ENCODE measurements at places on chromosomes 12 and 14.

- no peak for DNase-seq
Observed at GRCh38 chr12:46445551-46446235, 73.1 kb upstream of the SLC38A2 start.

DNA sequence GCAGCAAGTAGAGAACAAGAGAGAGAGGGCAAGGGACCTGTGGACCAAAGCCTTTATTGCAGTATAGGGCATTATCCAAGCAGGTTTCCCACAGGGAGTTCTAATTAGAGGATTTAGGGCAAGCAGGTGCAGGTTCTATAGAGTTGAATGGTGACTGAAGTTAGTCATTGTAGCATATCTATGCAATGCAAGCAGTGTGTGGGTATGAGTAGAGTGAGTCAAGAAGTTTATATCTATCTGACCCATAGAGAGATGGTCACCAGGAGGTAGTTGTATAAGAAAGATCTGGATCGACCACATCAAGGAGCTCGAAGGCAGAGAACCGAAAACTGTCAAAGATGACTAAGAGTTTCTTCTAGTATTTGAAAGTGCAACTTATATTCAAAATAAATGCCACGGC, 167.3 kb downstream of the PLCZ1 start:
- DNase-seq: no peak

DNA sequence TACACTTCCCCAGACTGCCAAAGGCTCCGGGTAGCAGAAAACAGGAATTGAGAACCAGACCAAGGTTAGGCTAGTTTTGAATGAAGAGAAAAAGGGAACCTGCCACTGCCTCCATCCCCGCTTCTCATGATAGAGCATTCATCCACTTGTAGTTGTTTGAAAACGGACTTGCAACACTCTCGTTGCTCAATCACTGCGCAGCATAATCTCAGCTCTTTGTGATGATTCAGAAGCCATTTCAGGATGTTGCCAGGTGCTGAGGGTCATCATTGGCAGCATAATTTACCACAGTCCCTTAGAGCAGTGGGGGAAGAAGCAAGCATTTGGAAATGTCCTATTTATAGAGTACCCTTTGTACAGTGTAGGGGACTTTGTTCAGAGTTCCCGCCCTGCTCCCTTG, 25.6 kb downstream of the KCNK13 start:
- no peak for DNase-seq

DNA sequence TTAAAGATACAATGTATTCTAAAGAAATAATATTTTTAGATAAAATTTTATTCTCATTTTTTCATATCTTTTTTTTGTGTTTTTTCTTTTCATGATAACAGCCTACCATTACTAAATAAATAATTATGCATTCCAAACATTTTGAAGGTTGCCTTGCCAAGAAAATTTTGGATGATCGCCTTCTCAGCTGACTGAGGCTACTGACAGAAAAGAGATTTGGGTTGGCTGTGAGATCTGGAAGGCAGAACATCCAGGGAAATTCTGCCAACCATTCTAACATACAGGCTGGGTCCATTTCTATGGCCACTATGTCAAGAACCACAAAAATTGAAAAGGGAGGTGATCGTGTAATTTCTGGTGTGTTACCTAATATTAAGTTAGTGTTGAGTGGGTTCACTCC, 48.1 kb downstream of the GALNT8 start:
- no peak for DNase-seq

DNA sequence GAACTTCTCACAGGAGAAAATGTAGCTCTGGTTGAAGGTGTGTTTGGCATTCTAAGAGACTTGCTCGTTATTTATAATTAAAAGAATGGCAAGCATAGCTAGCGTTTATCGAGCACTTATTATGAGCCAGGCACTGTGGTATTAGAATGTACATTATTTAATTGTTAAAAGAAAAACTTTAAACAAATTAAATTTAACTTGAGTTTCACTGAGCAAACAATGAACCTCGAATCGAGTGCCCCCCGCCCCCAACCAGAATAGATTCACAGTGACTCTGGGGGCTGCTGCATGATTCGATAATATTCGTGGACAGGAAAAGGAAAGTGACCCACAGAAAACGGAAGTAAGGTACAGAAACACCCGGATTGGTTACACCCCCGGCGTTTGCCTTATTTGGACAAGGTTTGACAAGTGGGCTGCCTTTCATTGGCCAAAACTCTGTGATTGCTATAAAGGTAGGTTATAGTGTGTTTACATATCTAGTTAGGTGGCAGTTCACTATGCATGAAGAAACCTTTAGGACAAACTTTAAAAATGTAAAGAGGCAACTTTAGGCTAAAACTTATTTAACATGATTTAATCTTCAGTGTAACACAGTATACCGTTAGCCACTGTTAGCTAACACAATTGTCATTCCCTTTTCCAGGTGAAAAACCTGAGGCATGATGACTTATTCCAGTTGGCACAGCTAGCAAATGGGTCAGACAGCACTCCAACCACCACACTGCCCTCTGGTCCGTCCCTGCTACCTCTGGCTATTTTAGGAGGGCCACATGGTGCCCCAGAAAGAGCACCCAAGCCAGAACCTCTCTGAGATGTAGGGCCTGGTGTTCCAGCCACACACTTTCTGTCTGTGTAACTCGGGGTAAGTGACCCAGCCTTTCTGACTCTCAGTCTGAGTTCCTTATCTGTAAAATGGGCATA, 7.1 kb downstream of the SCNN1A start:
- DNase-seq: no peak

DNA sequence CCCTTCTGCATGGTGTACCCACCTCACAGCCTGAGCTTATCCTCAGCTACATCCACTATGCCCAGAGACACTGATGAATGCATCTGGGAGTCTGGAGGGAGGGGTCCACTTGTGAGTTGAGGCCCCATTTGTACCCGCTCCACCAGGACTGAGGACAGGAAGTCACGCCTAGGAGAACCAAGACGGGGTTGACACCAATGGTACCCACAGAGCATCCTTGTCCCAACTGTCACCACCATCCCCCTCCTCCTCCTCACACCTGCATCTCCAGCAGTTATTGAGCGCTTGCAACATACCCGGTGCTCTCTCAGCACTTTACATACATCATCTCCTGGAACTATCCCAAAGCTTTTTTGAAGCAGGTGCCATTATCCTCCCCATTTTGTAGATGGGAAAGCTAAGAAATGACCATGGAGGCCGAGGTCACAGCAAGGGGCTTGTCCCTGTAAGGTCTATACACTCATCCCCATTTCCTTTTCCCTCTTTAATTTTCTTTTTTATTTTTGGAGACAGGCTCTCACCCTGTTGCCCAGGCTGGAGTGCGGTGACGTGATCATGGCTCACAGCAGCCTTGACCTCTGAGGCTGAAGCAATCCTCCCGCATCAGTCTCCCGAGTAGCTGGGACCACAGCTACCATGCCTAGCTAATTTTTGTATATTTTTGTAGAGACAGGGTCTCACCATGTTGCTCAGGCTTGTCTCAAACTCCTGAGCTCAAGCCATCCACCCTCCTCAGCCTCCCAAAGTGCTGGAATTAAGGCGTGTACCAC, 31.7 kb downstream of the DGLUCY start:
- DNase-seq: no peak

DNA sequence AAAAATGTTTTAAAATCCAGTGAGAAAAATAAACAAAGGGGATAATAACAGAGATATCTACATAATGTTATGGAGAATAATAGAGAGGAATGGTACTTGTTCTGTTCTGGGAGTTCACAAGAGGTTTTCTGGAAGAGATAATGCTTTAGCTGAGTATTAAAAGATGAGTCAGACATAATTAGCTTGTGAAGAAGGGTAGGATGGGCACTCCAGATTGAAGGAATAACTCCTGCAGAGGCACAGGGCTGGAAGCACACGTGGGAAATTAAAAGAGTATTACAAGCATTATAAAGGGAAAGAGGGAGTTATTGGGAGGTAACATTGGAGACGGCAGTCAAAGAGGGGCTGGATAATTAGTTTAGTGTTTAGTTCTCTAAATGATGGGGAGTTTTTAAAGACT, 124.9 kb upstream of the BTG1 start:
- DNase-seq: no peak

GRCh38 chr12:4174417-4174816, 99.1 kb upstream of the CCND2 start:
- no peak for DNase-seq

DNA sequence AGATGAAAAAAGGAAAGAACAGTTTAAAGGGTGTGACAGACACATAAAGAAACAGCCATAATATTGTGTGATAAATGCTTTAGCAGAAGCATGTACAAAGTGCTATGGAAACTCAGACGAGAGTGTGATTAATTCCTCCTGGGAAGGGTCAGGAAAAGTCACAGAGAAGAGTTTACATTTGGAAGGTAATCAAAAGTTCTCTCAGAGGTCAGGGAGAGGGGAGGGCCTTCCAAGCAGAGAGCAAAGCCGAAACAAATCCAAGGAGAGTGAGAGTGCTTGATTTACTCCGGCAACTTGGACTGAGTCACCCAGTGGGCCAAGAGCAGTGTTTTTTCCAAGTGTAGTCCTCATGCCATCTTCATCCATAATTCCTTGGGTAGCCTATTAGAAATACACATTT, 108.3 kb downstream of the IGF1 start:
- DNase-seq: no peak

DNA sequence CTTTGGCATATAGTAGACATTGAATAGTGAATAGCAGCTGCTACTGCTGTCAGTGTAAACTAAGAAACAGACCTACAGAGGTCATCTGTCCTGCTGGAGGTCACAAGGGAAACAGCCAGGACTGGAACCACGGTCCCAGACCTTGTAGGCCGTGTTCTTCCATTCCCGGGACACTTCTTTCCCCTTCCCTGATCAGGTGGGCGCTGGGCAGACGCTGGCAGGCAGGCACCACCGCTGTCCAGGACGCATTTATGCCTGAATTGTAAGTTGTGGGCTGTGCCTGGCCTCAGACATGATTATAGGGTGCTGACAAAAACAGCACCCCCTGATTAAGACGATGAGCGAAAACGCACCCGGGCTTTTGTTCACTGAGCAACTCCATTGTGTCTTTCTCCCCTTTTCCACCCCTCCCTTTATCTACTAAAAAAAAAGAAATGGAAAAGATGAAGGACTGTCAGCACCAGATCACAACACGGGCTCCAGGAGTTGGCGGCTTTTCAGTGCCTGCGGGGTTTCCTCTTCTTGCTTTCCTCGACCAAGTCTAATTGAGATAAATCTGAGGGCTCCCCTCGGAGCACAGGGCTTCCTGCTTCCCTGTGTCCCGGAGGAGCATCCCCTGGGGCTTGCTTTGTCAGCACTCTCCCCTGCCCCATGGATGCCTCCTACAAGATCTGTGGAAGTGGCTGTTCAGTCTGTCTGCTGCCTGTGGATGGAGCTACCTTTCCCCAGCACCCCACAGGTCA, 80.6 kb downstream of the TSPAN9 start:
- DNase-seq: no peak

DNA sequence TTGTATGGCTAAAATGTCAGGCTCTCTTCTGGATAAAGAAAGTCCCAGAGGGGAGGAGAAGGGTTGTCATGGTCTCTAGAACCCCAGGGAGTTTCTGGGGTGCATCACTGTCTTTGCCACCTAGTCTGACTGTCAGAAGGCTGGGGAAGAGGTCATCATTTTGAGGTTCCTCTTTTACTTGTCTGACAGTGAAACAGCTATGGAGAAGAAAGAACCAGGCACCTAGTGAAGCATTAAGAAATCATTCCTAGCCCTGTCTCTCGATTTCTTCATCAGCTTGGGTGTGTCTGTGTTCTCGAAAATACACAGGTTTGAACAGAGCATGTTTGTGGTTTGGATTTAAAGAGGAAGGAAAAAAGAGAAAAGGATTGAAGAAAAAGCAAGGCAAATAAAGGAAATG, 158.7 kb upstream of the LRIG3 start:
- no peak for DNase-seq

DNA sequence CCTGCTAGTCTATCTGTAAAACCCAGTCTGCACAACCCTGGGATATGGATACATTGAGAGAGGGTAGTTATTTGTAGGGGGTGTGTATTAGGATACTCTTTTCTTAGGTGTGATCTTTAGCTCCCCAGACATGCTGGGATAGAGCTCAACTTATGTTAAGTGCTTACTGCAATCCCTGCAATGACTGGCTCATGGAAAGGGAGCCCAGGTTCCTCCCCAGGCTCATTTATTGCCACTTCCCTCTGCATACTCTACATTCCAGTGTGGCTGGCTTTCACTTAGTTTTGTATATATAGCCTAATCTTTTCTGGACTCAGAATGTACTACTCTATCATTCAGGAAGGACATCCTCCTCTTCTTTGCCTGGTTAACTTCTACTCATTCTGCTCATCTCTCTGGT, 172.0 kb downstream of the SYT10 start:
- no peak for DNase-seq

DNA sequence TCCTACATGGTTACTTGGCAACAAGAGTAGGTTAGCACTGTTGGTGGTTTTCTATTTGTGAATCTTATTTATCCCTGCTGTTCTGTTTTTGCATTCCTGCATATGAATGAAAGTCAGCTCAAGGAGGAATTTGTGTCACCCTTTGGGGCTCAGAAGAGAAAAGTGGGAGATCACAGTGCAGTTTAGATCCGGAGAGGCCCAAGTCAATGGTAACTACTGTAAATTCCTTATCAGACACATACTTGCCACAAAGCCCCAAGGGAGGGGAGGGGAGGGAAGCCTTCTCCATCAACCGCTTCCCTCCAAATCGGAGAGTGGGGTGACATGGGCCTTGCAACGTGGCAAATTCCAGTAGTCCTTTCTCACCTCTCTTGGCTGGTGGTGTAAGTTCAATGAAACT, 15.0 kb downstream of the GSG1 start:
- no peak for DNase-seq

DNA sequence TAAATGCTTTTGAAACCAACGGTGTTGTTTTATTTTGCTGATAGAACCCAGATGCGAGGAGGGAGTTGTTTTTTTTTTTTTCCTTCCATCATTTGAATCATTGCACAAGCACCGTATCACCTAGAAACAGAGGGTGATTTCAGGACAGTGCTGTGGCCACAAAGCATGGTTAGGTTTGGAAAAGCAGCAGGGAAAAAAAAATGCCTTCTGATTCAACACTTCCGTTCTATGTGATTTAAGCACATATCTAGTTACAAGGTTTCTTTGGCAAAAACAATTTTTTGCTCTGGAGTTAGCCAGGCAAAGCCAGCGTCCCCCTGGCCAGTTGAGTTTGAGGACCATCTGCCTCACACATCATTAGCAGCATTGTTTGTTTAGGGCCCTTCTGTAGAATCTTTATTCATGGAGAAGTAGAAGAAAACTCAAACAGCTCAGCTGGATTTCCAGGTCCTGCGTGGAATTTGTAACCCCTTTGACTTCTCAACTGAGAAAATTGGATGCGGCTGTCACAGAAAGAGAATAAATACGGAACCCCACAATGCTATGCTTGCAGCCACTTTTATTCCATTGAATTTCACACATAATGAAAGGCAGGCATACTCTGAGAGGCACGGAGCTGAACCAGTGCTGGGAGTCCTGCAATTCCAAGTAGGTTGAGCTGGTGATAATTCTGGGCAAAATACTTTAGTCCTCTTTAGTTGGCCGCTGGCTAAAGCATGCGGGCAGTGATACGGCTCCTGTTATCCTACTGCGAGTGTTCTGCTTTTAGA, 17.0 kb upstream of the WNT5B start:
- no peak for DNase-seq

DNA sequence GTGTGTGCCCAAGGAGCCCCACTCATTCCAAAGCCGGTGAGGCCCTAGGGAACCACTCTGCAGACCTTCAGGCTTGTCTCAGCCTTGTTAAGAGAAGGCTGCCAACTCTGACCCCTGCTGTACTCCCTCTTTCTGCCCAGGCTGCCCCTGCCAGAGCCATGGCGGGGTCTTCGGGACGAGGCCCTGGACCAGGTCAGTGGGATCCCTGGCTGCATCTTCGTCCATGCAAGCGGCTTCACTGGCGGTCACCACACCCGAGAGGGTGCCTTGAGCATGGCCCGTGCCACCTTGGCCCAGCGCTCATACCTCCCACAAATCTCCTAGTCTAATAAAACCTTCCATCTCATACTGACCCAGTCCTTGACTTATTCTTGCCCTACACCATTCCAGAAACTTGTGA, 7.3 kb downstream of the MYG1 start:
- no peak for DNase-seq
